Activated CD4-positive, alpha-beta T cell treated with anti-CD3 and anti-CD28 coated beads, Interleukin-2, amount 50 U/mL, for 16 hours (primary cell): ENCODE measurements at places on chromosomes 13 and 19.

DNA sequence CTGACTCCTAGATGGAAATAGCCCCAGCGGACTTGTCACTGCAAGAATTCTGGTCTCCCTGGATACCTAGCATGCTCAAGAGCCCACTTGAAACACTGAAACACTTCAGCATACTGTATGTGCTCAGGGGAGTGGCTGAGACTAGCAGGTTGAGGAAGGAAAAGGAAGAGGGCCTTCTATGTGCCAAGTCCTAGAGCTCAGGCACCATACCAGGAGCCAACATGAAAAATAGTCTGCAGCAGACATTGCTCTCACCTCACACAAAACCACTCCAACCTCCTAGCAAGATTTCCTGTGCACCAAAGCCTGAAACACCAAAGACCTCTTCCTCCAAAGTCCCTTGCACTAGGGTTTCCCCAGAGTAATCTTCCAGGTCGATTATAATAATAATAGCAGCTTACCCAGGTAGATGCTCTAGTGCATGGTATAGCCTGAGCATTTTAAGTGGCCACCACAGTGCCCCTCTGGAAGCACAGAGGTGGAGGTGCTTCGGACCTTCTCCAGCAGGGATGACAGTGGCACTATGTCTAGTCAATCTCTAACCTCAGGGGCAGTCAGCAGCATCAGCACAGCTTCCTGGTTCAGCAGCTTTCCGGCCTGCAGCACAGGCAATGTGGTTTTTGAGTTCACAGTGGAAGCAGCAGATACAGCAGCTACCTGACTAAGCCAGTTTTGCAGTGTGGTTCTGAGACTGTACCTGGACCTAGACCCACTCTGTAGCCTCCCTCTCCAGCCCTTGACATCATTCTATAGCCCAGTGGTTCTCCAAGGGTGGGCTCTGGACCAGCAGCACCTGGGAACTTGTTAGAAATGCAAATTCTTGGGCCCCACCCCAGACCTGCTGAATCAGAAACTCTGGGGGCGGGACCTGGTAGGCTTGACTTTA, 45.6 kb upstream of the UBE2L5 start:
- DNase-seq = peak; percentile 85

DNA sequence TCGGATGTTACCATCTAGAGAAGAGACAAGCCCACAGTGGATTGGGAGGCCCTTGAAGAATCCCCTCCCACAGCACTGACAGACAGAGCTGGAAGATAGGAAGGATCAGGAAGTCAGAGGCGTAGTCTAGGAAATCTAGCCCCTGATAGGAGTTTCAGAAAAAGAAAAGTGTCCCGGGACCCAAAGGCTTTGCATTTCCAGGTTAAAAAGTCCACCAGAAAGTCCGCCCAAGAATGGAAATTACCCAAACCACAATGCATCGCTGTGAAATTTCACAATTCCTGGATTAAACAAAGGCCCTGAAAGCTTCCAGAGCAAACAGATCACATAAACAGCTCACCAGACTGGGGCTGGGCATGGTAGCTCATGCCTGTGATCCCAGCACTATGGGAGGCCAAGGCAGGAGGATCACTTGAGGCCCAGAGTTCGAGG, 146.9 kb downstream of the KDM4B start:
- no peak for DNase-seq

- DNase-seq = no peak
Measured at GRCh38 chr13:100543872-100544602, 44.6 kb downstream of the GGACT start.

GRCh38 chr19:1295169-1296012, 9.7 kb downstream of the EFNA2 start:
- peak; percentile 49 for DNase-seq

DNA sequence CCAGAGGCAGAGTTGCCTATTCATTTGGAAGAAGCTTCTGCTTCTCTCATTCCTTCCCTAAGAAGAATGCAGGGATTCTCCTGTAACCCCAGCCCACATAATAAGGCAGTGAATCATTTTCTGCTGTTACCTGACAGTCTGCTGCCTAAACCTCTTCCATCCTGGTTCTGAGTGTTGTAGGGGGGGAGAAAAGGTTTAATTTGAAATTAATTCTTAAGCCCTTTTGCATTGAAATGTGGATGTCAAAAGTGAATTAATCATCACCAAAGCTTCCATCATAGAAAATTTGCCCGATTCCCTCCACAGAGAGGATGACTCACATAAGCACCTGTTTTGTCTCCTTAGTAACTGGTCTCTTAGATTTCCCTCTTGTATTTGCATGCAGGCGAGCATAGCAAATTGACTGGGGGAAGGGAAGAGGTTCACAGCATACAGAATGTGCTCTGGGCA, 146.7 kb upstream of the FNDC3A start:
- DNase-seq = peak; percentile 43

DNA sequence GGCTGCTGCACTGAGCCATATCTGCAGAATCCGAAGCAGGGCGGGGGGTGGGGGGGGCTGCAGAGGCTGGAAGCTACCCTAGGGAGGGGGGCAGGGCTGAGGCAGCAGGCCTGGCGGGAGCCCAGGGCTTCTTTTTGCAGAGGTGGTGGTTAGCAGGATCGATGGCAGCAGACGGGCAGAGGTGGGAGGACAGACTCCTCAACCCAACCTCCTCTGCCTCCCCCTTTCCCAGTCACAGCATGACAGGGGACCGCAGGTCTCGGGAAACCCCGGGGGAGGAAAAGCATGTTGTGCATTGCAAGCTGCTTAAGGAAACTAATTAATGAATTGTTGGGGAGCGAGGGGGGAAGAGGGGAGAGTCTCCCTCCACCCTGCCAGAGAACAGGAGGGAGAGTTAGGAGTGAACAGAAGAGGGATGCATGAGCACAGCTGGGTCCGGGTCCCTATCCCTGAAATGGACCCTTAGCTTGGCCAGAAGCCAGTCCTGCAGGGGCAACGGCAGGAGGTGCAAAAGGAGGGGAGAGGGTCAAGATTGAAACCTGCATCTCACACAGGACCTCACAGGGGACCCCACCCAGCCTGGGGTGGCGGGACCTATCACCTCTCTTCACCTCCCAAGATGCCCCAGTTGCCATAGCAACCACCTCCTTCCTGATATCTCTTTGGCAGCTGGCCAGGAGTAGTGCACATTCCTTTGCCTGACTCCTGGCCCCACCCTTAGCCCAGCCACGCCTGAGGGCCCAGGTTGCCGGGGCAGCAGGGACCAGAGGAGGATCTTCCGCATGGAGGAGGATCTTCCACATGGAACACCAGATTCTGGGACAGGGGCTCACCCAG, 1.8 kb downstream of the FXYD7 start:
- DNase-seq = no peak

- DNase-seq = no peak
Measured at GRCh38 chr13:21998279-21998990, 327.6 kb downstream of the FGF9 start.

- no peak for DNase-seq
Measured at GRCh38 chr13:34733721-34734120, 208.3 kb upstream of the NBEA start.

DNA sequence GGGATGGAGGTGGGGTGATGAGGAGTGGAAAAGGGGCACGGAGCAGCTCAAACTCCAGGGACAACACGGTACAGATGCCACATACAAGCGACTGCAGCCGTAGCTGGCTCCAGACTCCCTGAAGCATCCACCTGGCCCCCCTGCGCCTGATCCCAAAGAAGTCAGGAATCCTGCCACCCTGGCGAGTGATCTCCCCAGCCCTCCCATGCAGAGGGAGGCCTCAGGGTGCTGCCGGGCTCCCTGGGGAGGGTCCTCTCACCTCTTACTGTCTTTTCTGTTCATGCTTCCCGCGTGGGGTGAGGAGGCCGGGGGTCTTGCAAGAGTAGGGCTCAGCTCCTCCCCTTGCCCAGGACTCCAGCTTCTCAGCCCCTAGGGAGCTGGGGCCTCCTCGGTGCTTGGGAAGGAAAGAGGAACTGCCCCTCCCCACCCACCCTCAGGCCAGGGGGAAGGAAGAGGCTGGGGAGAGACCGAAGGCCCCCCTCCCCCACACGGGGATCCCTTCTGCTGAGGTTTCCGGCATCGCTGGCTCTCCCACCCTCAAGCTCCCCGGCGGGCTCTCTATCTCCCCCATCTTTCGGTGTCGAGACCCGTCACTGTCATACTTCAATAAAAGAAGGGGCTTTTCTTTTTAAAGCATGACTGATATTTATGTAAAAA, at the start of gene RASGRP4:
Gene RASGRP4 (minus strand): TSS at position 410 of the 657 bp plus-strand sequence. CDS start 128 bp downstream, at position 282.
- peak; percentile 69 for DNase-seq

DNA sequence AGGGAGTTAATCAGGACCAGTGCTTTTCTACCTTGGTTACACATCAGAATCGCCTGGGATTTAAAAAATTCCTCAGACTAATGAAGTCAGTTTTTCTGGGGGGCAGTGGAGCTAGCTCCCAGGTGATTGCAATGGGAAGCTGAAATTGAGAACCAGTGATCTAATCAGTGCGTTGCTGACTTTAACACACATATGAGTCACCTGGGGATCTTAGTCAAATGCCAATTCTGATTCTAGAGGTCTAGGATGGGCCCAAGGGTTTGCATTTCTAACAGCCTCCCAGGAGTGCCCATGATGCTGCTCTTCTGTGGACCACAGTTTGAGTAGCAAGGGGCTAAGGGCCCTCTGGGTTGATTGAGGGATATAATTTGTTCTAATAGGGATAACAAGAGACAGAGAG, 54.5 kb downstream of the KL start:
- DNase-seq = peak; percentile 18

DNA sequence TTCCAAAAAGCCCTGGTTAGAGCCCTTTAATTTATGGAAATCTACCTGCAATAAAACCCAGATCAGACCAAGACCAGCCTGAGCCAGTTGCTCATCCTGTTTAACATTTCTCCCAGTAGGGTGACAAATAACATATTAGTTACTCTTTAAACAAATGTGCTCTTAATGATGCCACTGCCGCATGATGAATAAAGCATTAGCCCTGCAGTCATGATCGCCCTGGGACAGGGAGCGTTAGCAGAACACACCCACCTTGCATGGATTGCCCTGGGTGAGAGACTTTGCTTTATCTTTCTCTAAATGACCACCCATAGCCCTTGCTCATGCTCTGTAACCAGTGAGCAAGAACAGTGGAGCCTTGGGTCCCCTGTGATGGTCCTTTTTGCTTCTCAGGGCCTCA, 362.4 kb downstream of the ENOX1 start:
- no peak for DNase-seq

GRCh38 chr13:110014719-110015118, 228.3 kb upstream of the IRS2 start:
- DNase-seq = no peak

GRCh38 chr19:7739211-7739755, 7.4 kb upstream of the CLEC4G start:
- DNase-seq = no peak

- peak; percentile 74 for DNase-seq
Measured at GRCh38 chr19:45790942-45791341, 1.7 kb downstream of the DMWD start.

- no peak for DNase-seq
Measured at GRCh38 chr13:101473458-101473857, 21.0 kb downstream of the ITGBL1 start.

GRCh38 chr13:59461411-59461810, 702.3 kb downstream of the DIAPH3 start:
- DNase-seq = no peak

DNA sequence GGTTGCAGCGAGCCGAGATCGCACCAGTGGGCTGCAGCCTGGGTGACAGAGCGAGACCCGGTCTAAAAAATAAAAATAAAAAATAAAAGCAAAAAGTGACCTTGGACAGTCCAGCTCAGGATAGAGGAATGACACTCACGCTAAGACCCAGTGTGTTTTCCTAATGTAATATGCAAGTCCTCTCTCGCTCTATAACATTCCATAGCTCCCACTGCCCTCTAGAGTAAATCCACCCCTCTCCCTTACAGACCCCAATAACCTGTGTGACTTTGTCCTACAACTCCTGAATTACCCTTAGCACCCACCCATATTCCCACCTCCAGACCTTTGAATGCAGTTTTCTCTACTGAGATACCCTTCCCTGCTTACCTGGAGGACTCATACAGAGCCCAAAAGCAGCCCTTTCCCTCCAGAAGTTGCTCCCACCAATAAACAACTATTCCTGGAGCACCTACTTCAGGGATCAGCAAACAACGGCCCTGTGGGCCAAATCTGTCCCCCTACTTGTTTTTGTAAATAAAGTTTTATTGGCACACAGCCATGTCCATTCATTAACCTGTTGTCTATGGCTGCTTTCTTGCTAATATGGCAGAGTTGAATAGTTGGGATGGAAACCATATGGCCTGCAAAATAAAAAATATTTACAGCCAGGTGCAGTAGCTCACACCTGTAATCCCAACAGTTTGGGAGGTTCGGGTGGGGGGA, 39.8 kb upstream of the PTPRS start:
- no peak for DNase-seq

DNA sequence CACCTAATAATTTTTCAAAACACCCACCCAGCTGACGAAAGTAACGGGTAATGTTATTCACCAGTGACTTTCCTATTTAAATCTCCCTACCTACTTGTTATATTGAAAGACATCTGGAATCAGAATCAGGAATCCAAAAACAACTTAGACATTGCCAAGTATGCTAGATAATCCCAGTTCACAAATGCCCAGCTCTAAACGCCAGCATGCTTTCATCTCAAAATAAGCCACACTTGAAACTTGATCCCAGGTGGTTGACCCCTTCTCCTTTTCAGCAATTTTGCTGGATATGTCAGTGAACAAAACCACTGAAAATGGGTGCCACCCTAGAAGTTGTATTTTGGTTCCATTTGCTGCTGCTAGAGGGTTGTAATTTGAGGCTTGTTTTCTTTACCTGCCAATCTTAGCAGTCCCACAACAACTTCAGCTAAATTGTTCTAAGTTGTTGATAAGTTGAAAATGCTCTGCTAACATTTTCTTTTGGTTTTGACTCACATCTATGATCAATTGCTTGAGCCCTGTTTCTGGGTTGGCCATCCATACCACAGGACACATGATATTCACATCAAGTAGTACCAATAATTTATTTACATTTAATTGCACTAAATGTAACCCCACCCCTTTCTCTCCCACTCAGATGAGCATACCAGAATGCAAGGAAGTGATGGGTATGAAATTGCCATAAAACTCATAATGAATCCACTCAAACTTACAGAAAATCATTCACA, 66.4 kb downstream of the DCT start:
- DNase-seq = no peak

DNA sequence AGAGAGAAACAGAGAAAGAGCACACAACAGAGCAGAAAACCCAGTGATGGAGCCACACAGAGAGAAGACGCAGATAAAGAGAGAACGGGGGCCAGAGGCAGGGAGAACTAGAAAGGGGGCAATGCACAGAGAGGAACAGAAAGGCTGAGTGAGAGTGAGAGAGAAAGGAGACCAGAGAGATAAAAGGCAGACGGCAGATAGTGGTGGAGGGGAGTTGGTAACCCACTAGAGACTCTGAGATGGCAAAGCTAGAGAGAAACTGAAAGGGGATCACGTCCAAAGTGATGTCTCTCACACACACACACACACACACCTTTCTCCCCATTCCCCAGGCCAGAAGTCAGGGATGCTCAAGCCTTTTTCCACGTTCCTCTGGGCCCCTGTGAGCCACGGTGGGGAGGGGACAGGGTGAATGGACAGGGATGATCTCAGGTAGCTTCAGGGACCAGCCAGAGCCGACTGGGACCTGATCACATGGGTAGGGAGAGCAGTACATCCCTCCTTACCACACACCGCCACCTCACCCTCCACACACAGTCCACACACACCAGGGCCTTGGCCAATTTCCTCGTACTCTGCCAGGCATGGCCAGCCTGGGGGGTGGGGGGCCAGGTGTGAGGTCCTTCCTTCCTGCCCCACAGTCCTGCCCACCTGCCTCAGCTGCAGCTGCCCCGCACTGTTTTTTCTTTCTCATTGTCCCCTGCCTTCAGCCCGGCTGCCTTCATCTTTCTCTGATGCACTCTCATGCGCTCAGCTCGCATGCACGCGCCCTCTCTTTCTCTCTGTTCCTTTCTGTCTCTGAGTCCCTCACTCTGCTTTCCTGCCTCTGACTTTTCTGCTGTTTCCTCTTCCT, 22.5 kb upstream of the POU2F2 start:
- DNase-seq = no peak

GRCh38 chr19:35935911-35936737, at the start of gene LRFN3:
Gene LRFN3, plus strand, starts transcription at chr19:35936374. Its CDS starts 3,052 bp downstream, at chr19:35939426.
- peak; percentile 60 for DNase-seq
